CD4-positive, alpha-beta T cell (primary cell): ENCODE measurements at places on chromosomes 6 and 20.

GRCh38 chr6:166615059-166615770, 11.8 kb downstream of the RPS6KA2 start:
- no peak overlapping the region for H3K27ac ChIP-seq
- H3K4me3 ChIP-seq: no peak overlapping the region
- no peaks in the 10 kb centered on the region for H3K36me3 ChIP-seq
- no peaks in the 10 kb centered on the region for H3K27me3 ChIP-seq
- DNase-seq: no peak

- no peaks in the 10 kb centered on the region for H3K36me3 ChIP-seq
- no peak overlapping the region for H3K4me3 ChIP-seq
- DNase-seq: no peak
- peaks cover 89% of the 10 kb centered on the region for H3K27me3 ChIP-seq
These were observed 8.8 kb downstream of the FOXC1 start for GRCh38 chr6:1618311-1619097.

GRCh38 chr6:98601716-98602115, 232.7 kb upstream of the POU3F2 start:
- no peak overlapping the region for H3K4me3 ChIP-seq
- H3K36me3 ChIP-seq: no peaks in the 10 kb centered on the region
- DNase-seq: no peak
- H3K27ac ChIP-seq: no peak overlapping the region
- H3K4me1 ChIP-seq: no peaks in the 10 kb centered on the region

DNA sequence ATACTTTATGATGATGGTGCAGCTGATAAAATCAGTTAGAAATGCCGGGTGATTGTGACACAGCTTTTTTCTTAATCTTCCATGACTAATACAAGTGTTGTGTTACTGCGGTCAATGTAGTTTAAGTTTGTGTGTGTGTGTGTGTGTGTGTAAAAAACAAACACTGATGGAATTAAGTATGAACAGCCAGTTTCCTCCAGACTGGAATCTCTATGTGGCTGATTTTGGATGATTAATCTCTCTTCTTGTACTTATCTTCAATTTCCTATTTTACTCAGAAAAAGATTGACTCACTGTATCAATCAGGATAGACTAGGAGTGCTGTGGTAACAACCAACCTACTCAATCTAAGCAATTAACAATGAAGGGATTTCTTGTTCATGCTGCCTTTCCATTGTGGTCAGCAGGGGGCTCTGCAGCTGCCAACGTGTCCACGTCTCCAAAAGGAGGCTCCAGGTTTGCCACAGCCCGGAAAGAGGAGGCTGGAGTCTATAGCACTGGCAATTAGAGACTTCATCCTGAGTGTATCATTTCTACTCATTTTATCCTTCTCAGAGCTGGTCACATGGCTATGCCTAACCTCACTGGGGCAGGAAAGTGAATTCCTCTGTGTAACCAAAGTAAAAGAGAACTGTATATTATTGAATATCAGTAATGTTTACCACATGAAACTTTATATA, 107.7 kb downstream of the CD109 start:
- H3K36me3 ChIP-seq: no peaks in the 10 kb centered on the region
- no peak overlapping the region for H3K27ac ChIP-seq
- no peak overlapping the region for H3K4me3 ChIP-seq

DNA sequence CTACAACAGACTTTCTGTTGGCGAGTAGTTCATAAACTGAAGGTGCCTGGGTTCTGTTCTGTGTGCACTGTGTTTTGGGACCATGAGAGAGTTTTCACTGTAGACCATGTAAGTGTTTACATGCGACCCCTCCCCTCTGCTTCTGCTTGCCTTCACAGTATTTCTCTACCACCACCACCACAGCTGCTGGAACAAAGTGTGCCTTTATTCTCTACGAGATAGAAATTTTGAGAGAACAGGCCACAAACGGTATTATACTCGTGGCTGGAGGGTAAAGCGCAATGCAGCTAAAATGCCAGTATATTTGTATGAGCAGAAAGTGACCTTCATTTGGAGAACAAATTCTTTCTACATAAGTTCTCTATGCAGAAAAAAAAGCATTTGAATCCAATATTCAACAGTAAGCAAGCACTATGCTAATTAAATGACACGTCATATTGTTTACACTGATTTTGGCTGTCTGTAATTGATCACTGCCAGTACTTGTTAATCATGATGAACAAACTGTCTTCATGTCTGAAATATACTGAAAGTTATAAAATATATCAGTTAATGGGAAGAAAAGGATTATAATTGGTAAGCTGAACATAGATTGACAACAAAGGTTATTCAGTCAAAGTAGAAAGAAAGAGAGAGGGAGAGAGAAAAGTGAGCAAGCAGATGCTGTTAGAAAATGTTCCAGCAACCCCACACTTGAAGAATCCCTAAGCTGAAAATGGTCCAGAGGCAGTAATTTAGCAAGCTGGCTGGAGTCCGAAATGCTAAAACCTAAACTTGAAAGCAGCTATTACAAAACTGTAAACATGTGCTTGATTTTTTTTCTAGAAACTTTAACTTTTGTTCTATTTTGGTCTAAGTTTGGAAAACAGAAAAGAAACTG, 8.8 kb downstream of the CLDN20 start:
- no peaks in the 10 kb centered on the region for H3K27me3 ChIP-seq
- no peak overlapping the region for H3K4me3 ChIP-seq
- no peak for DNase-seq
